ENCODE measurements at places on chromosomes 12 and 14.
A peak's percentile ranks its signal among the peaks of the same experiment; 100 is the strongest.

DNA sequence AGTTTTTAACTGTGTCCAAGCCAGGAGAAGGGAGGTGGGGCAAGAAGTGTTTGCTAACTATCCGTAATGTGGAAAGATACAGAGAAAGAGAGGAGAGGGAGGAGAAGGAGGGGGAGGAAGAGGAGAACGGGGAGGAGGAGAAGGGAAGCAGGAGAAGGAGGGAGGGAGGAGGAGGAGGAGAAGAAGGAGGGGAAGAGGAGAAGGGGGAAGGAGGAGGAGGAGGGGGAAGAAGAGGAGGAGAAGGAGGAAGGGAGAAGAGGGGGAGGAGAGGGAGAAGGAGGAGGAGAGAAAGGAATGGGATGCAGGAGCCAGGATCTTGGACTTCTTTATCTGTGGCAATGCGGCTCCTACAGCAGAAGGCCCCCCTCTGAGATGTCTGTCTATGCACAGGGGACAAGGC is 510.3 kb upstream of the CCDC196 start:
- no peak for DNase-seq

DNA sequence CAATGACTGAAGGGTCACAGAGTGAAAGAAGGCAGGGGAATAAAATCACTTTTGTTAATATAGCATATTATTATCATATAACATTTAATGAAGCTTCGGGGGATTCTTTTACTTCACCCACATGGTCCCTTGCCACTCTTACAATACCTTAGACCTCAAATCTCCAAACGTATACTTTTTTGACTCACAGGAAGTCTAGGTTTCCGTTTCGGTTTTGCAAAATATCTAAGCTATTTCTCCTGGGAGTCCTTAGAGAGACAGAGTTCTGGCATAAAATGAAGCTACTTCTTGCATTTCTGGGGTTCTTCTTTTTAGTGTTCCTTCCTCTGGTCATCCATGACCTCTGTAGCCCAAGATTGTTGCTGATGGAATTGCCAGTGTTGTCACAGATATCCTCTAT is 590.5 kb upstream of the ATP2B1 start:
- DNase-seq, result no peak

DNA sequence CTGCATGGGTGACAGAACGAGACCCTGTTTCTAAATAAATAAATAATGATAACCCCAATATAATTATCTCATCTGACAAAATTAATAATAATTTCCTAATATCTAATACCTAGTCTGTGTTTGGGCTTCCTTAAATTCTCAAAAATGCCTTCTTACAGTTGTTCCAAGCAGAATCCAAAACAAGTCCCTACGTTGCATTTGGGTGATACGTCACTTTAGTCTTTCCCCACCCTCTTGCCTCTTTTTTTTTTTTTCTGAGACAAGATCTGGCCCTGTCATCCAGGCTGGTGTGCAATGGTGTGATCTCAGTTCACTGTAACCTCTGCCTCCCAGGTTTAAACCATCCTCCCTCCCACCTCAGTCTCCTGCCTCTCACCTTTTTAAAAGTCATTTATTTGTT is 26.7 kb downstream of the VEZT start:
- DNase-seq, result no peak

- peak; percentile 99 for DNase-seq
Observed at GRCh38 chr12:111685811-111686573, at the start of the genes ACAD10 and BRAP. Gene ACAD10, plus strand, starts transcription at chr12:111686053. Its CDS starts 6,657 bp downstream, at chr12:111692710. Gene BRAP, minus strand, starts transcription at chr12:111685956. Its CDS starts 164 bp downstream, at chr12:111685792.

- no peak for DNase-seq
Observed at GRCh38 chr12:7872566-7873319, at the start of gene SLC2A14. Gene SLC2A14, minus strand, starts transcription at chr12:7872915. Its CDS starts 3,035 bp downstream, at chr12:7869880.

- DNase-seq, result no peak
Observed at GRCh38 chr12:53927220-53928029, 11.2 kb upstream of the HOXC13 start.

- DNase-seq, result no peak
Observed at GRCh38 chr14:76097547-76097946, 54.2 kb upstream of the GPATCH2L start.

- no peak for DNase-seq
Observed at GRCh38 chr14:59753512-59753911, 117.1 kb downstream of the RTN1 start.

DNA sequence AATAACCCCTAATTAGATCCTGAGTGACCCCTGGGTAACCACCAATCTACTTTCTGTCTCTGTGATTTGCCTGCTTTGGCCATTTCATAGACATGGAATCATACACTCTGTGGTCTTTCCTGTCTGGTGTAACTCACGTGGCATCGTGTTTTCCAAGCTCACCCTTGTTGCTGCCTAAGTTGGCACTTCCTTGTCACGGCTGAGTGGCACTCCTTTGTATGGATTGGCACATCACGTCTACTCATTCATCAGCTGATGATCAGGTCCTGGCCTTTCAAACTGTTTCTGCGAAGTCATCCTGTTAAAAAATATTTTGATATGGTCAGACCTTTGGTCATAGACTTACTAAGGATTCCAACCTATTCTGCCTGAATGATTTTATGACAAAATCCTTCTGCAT is 87.7 kb downstream of the GLT1D1 start:
- no peak for DNase-seq

- peak; percentile 77 for DNase-seq
Observed at GRCh38 chr12:55818140-55818728, 393 bp downstream of the ORMDL2 start.

DNA sequence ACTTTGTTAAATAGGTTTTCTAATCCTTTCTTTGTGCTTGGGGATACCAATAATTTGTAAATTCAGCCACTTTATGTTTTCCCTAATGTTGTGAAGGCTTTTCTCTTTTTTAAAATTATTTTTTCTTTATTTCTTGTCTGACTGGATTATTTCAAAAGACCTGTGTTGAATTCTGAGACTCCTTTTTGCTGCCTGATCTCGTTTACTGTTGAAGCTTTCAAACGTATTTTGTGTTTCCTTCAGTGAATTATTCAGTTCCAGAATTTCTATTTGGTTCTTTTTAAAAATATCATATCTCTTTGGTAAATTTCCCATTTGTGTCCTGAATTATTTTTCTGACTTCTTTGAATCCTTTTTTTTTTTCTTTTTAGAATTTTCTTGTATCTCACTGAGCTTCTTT is 241.6 kb downstream of the LRIG3 start:
- no peak for DNase-seq

DNA sequence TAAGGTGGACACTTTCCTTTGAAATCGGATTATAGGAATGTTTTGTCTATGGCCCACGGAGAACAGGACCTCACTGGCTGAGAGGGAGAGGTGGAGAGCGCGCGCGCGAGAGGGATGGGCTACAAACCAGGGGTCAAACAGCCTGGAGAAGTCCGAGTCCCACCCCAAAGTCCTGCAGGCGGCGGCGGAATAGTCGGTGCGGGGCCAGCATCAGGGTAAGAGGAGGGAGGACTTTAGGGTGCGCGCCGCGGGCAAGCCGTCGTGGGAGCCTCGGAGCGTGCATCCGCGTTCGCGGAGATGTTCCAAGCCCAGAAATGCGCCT is 3.3 kb upstream of the HOXC8 start:
- DNase-seq, result no peak

- no peak for DNase-seq
Observed at GRCh38 chr12:77830583-77831351, at the start of gene NAV3. Gene NAV3, plus strand, starts transcription at chr12:77830894. Its CDS starts 568 bp downstream, at chr12:77831462.

DNA sequence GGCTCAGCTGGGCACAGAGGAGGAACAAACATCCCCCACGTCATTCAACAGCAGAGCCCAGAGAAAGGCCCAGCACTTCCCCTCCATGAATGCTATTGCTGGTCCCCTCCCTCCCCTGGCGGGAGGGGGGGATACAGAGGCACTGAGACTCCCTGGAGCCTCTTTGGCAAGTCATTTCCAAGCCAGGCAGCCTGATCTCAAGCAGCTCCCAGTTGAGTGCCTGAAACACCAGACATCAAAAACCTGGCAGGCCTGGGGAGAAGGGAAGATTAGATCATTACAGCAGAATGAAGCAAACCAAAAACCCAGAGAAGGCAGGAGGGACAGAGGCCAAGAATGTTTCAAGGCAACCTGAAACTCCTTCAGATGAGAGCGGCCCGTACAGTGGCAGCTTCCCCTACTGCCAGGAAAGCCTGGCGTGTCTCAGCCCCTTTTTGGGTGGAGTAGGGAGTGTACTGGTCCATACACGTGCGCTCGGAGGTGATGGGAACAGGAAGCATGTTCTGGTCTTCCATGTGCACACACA is 92.1 kb downstream of the LRRC74A start:
- no peak for DNase-seq

GRCh38 chr14:73842851-73843250 is 8.8 kb upstream of the PTGR2 start:
- DNase-seq, result no peak

DNA sequence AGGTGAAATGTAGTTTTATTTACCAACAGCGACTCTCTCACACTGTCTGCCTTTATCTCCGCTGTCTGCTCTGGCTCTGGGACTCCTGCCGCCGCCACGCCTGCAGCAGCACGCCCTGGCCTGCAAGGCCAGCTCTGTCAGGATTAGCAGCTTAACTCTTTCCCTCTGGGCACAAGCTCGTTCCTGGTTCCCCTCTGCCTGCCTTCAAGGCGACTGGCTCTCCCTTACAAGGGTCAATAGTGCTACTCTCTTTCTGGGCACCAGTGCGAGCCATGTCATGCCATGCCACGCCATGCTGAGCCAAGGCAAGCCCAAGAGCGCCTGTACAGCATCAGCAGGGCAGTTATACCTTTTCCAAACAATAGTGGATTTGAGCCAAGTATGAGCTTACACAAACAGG is 3.6 kb upstream of the CLEC2B start:
- DNase-seq, result no peak

GRCh38 chr14:102316338-102316742 is 3.2 kb upstream of the ZNF839 start:
- no peak for DNase-seq

- no peak for DNase-seq
Observed at GRCh38 chr12:1542599-1542998, 51.8 kb downstream of the FBXL14 start.

- no peak for DNase-seq
Observed at GRCh38 chr12:71685312-71685906, 473 bp upstream of the TMEM19 start.
